ENCODE measurements at places on chromosomes 13 and 19. TPM values are rescaled to one million over a fixed set of nuclear protein-coding genes. Genes with fewer than 3 reads are reported as not detected.

GRCh38 chr13:23855360-23855759 is 33.8 kb downstream of the MIPEP start:
- no peak for DNase-seq

GRCh38 chr13:81988567-81988966 is 1647.6 kb upstream of the SPRY2 start:
- DNase-seq = no peak

GRCh38 chr13:40668335-40668734 is 1.9 kb upstream of the FOXO1 start:
- peak; percentile 89 for DNase-seq

DNA sequence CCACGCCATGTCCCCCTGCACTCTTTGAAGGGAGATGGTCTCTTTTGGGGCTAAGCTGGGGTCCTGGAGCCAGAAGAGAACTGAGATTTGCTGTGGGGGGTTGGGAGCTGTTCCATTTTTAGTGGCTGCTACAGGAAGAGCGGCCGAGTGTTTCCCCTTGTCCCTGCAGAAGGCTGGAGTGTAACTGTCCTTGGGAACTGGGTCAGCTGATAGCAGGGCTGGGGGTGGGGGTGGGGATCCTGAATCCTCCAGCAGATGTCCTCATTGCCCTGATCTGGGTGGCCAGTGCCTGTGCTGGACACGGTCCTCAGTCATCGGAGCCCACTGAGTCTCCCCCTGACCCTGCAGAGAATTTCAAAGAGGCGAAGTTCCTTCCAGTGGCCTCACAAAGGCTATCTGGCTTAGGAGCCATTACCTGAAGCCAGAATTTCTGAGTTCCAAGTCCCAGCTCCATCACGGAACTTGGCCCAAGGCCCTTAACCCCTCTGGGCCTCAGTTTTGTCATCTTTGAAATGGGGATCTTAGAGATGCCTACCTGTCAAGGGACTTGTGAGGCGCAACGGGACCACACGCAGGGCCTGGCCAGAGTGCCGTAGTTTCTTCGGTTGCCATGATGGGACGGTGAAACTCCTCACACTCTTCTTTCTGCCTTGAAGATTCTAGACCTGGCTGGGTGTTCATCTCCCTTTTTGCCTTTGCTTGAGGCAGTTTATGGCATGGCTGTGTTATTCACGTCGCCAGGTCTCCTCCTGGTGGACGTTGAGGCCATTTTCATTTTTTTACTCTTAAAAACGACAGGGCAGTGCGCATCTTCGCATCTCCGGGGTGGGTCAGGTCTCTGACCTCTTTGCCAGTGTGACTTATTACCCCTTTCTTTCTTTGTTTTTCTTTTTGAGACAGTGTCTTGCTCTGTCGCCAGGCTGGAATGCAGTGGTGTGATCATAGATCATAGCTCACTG is 51.9 kb downstream of the DNM2 start:
- peak; percentile 59 for DNase-seq

DNA sequence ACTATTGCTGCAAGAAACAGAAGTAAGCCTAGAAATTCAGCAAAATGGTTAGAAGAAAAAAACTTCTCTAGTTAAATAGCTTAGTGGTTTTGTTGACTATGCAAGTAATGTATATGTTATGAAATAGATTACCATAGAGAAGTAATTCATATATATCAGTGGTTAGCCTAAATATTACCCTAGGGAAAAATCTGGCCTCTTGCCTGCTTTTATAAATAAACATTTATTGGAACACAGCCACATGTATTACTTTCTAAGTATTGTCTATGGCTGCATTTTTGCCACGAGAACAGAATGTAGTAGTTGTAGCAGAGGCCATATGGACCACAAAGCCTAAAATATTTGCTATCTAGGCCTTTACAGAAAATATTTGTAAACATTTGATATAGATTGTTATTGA is 1471.7 kb upstream of the PRR20A start:
- DNase-seq = no peak

GRCh38 chr19:6963244-6963852 is 57.9 kb downstream of the MBD3L2B start:
- DNase-seq = no peak

DNA sequence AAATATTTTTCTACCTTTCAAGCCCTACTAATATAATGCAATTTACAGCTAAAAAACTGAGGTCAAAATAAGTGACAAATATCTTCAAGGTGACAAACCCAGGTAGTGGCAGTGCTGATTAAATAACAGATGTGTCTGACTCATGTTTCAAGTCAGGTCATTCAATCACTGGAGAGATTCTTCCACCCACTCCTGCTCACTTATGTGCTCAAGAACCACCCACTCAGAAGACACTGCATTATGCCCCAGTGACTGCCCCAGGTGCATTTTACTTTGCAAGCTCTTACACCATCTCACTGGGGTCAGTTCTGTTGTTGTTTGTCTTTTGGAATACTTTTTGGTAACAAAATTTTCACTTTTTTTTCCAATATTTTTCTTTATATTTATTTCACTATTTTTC is 2.2 kb downstream of the ZNF100 start:
- DNase-seq = no peak

- no peak for DNase-seq
Measured at GRCh38 chr13:24502533-24503378, 9.8 kb downstream of the PARP4 start.

- DNase-seq = no peak
Measured at GRCh38 chr13:50693727-50694126, 149.8 kb downstream of the DLEU7 start.

POU4F1 gene
- total RNA-seq = not detected

DNA sequence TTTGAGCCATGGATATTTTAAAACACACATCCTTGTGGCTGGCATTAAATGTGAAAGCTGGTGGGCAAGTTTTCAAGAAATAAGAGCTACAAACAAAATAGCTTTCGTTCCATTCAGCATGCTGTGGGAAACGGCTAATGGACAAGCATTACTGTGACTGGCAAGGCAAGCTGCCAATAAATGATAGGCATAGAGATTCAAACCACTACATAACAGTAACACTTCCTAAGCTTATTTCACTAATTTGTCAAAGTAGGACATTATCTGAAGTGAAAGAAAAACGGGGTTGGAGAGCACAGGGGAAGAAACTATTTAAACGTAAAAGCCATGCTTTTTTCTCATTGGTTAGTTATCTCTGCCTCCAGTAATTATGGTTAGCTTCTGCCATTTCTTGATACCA is 26.0 kb downstream of the OBI1 start:
- DNase-seq = no peak

GRCh38 chr19:2233601-2234280 is 2.4 kb downstream of the PLEKHJ1 start:
- DNase-seq = no peak

DNA sequence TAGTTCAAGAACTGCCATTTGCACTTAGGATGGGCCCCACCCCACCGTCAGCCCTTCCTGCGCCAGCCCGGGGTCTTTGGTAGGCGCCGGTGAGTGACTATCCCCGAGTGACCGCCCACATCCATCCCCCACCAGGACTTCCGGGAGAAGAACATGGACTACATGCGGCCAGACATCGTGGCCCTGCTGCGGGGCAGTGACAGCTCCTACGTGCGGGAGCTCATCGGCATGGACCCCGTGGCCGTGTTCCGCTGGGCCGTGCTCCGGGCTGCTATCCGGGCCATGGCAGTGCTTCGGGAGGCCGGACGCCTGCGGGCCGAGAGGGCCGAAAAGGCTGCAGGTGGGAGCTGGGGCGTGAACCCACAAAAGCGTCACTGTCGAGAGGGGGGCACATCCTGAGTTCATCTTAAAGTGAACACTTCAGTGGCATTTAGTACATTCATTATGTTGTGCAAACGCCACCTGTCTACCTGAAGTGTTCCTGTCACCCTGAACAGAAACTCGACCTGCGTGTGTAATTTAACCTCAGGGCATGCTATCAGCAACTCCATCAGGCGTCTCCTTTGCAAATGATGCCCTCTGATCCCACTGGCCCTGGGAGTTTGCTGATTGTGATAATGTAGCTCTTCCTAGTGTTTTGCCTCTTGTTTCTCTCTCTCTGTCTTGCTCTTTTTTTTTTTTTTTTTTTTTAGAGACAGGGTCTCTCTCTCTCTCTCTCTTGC is 42.4 kb upstream of the USE1 start:
- DNase-seq = no peak

- peak; percentile 67 for DNase-seq
Measured at GRCh38 chr19:49333418-49333805, 1.8 kb upstream of the CD37 start.

DNA sequence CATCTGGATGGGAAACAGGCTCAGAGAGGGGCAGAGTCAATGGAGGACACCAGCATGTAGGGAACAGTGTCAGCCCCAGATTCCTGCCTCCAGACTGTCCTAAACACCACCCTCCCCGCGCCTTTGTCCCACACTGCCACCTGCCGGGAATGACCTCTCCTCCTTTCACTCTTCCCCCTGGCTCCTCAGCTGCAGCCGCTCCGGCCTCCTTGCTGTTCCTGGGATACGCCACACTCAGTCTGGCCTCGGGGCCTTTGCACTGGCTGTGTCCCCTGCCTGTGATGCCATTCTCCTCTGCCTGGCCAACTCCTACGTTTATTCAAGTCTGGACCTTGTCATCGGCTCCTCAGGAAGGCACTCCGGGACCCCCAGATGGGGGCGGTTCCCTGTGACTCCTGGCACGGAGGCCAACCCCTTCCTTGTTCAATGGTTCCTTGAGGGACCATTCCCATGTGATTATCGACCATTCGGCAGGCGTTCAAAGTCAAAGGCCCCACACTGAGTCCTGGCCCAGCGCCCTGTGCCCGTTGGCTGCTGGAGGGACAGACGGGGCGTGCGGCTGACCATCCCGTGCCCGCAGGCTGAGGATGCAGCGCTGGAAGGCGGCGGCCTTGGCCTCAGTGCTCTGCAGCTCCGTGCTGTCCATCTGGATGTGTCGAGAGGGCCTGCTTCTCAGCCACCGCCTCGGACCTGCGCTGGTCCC is 15.8 kb downstream of the FUT6 start:
- no peak for DNase-seq

GRCh38 chr19:48255376-48256303 is at the start of gene CARD8:
CARD8 (minus strand) TSS chr19:48255912; CDS start chr19:48241020, 14,892 bp downstream.
- DNase-seq = peak; percentile 96

GRCh38 chr13:95503662-95504061 is 48.9 kb upstream of the CLDN10 start:
- DNase-seq = no peak

LENG9 gene
- total RNA-seq = 5.0 TPM

DNA sequence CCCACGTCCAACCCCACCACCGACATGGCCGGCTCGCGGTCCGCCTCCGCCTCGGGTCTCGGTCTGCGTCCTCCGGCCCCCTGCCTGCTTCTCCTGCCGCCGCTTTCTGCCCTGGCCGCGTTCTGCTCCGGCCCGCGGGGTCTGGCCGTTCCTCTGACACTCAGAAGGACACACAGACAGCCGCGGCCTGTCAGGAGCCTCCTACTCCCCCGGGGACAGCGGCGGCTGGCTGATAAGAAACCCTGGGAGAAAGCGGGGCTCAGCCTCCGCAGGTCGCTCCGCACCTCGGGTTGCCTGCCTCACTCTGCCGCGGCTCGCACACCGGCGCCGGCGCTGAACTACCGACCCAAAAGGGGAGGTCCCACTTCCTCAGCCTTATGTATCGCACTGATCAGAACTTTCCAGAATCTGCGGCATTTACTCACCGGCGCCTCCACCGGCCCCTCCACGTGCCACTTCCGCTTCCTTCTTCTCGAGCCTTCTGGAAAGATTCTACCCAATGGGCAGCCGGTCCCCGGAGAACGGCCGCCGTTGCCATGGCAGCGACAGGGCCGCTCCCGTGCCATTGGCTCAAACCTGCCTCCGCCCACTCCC is at the start of gene HSPH1:
HSPH1 (minus strand) TSS at position 348 of the 594 bp plus-strand sequence; CDS start at position 26, 322 bp downstream.
- peak; percentile 99 for DNase-seq

COX7A1 gene
- total RNA-seq = not detected

- DNase-seq = no peak
Measured at GRCh38 chr13:79187917-79188690, 218.0 kb downstream of the RBM26 start.

DNA sequence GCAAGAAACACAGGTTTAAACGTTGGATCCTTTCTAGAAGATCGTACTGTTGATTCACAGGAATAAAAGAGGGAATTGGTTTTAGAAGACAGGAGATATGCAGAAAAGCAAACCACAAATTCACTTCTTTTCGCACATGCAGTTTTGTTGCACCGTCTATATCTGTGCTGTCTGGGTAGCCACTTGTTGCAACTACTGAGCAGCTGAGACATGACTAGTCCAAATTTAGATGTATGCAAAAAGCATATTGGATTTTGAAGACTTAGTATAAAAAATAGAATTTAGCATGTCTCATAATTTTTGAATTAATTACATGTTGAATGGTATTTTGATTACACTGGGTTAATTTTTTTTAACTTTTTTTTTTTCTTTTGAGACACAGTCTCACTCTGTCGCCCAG is 176.3 kb downstream of the KLF12 start:
- DNase-seq = peak; percentile 80

- DNase-seq = no peak
Measured at GRCh38 chr19:7456964-7457541, 31.8 kb downstream of the PEX11G start.

DNA sequence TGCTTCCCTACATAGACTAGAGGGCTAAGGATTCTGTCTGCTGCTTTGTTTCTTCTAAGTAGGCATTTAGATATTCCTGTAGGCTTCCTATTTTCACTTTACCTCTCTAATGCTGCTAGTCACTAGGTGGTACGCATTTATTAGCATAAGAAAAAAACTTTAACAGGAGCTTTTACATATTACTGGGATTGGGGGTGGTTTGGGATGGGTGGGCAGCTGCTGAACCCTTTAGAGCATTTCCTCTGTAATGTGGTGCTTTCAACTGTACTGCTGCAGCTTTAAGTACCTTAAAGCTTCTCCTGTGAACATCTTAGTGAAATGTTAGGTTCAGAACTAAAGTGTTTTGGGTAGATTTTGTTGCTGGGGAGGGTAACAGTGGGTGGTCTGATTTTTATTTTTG is 92.6 kb downstream of the ZNF486 start:
- DNase-seq = no peak

ONECUT3 gene
- total RNA-seq = not detected

All from Karpas-422 (cell line).